T-helper 1 cell (primary cell): ENCODE measurements at places on chromosomes 12 and 14.

- no peak for DNase-seq
These were observed 879 bp downstream of the EDDM3A start for GRCh38 chr14:20746566-20746965.

GRCh38 chr14:28766469-28766955 lies at the start of gene FOXG1:
FOXG1 (plus strand) TSS chr14:28766787; CDS start chr14:28767280, 493 bp downstream.
- no peak for DNase-seq

DNA sequence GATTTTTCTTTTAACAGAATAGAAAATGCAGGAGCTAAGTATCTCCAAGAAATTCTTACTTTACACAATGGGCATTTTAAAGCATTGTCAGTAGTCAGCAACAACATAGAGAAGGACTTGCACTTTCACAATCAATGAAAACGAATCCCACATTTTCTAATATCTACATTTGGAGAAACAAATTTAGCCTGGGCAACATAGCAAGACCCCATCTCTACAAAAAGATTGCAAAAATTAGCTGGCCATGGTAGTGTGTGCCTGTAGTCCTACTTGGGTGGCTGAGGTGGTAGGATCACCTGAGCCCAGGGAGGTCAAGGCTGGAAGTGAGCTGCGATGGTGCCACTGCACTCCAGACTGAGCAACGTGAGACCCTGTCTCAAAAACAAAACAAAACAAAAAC lies 30.6 kb upstream of the C2CD5 start:
- DNase-seq, result no peak

DNA sequence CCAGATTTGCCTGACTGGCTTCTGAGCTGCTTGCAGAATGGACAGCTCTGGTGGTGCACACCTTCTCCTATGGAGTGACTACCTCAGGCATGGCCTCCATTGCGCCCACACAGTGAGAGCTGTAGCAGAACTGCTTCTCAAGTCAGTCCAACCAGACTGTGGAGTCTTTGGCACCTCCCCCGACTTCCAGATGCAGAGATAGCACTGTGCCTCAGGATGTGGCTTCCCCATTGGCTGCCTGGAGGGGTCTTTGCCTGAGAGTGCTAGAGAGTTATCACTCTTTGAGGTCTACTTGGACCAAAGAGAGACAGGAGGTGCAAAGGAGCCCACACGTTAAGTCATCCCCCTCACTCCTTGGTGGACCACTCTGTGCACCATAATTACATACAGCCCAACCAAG lies 44.8 kb upstream of the FRS2 start:
- no peak for DNase-seq

DNA sequence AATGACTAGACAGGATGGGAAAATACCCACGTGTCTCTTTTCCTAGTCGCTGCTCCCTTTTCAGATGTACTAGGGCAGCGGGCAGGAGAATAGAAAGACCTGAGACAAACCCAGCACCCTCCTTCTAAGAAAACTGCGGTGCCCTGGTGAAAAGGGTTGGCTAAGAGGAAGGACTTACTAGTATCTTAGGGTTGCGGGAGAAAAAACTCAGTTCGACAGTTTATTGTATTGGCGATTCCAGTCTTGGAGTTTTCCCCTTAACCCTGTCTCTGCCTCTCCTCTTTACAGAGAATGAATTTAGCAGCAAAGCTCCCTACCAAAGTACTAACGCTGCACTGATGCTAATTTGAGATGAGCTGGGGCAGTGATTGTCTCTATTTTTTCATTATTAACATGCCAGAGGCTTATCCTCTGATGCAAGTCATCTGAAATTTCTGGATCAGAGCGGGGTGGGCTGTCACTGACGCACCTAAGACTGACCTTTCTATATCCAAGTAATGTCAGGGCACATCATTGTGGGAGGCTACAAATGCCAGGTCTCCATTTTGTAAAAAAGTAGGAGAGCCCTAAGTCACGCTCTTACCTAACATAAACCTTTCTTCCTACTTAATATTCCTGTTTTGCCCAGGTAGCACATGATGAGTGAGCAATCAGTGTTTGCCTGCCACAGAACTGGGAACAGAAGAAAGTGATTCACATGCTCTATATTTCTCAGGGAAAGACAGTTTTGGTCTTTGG lies 916 bp upstream of the PAWR start:
- DNase-seq, result no peak

DNA sequence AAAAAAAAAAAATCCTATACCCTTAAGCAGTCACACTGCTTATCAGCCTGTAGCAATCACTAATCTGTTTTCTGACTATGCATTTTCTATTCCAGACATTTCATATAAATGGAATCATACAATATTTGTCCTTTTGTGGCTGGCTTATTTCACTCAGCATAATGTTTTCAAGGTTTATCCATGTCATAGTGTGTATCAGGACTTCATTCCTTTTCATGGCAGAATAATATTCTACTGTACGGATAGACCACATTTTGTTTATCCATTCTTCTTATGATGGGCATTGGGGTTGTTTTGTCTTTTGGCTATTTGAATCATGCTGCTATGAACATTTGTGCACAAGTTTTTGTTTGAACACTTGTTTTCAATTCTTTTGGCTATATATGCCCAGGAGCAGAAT lies 8.6 kb upstream of the KSR2 start:
- no peak for DNase-seq

- no peak for DNase-seq
These were observed 249.1 kb upstream of the PPFIA2 start for GRCh38 chr12:82008251-82008650.

DNA sequence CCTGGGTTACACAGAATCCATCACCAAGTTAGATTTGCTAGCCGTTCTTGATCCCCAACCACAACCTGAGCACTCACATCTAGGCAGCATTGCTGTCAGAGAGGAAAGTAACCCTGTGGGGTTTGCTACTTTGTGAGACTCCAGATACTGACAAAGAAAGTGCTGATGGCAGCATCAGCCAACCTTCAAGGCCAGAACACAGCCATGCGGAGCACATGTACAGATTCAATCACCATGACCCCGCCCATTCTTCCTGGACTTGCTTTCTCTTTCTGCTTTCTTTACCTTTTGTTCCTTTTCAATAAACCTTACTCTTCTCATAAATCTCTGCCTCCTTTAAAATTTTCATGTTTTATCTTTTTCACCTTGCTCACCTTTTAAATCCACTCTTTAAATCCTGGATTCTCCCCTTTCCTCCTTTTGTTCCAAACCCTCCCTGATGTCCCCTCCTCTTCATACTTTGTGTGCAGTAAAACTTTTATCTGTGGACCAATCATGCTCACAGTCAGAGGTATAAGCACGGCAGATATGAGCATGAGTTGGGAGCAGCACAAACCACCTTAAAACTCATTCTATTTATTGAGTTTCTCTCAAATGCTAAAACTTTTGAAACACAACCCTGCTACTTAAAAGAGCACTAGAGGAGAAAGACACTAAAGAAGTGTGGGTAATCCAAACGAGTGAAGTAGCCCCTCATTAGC lies 21.9 kb upstream of the CERS5 start:
- no peak for DNase-seq

GRCh38 chr14:87430810-87431209 lies 562.2 kb downstream of the GALC start:
- DNase-seq, result no peak

DNA sequence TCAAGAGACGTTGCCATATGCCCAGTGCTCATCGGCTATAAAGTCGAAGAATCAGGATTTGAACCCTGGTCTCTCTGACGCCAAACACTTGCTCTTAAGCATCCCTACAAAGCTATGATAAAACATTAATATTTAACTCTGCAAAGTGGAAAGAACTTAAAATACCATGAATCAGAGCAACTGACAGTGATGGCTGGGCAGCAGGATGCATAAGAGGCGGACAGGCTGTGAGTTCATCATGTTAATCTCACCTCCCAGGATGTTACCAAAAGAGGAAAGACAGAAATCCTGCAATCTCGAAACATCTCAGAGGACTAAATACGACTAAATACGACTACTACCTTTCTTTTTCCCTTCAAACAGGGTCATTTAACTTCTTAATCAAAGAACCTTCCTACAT lies 5.8 kb downstream of the DICER1 start:
- DNase-seq, result no peak

GRCh38 chr12:42737398-42737797 lies 147.9 kb upstream of the PRICKLE1 start:
- DNase-seq, result no peak

- no peak for DNase-seq
These were observed 22.4 kb downstream of the ISCA2 start for GRCh38 chr14:74515891-74516412.

GRCh38 chr14:71338153-71338552 lies 430.9 kb downstream of the PCNX1 start:
- DNase-seq, result no peak

DNA sequence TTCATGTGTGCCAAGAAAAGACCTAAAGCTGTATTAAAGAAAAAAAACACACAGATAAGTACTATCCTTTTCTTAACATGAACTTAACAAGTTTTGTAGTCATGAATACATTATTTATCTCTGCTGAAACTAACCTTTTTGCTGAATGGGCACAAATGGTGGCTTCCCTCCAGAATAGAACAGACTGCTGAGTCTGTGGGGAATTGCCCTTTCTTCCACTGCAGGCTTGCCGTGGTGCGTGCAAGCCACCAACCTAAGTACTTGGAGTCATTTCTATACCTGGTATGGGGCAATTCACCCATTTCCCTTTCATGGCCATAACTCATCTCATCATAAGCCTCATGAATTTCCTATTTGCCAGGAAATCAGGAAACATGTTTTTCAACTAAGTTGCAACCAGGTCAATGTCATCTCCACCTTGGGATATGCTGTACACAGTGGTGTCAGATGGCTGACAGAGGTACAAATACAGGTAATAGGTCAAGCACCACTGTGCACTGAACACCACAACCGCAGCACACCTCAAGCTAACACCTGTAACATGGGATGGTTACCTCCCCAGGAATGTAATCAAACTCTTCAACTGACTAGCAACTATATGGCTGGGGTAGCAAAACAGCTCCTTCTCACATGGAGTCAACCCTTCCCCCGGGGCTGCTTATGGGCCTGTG lies 49.9 kb downstream of the CATSPERB start:
- DNase-seq, result no peak

- DNase-seq, result peak; percentile 54
These were observed 7.0 kb upstream of the UBC start for GRCh38 chr12:124921200-124922031.

- DNase-seq, result no peak
These were observed 275.0 kb upstream of the G2E3 start for GRCh38 chr14:30283822-30284446.

GRCh38 chr12:117468016-117468415 lies 106.6 kb upstream of the NOS1 start:
- no peak for DNase-seq

DNA sequence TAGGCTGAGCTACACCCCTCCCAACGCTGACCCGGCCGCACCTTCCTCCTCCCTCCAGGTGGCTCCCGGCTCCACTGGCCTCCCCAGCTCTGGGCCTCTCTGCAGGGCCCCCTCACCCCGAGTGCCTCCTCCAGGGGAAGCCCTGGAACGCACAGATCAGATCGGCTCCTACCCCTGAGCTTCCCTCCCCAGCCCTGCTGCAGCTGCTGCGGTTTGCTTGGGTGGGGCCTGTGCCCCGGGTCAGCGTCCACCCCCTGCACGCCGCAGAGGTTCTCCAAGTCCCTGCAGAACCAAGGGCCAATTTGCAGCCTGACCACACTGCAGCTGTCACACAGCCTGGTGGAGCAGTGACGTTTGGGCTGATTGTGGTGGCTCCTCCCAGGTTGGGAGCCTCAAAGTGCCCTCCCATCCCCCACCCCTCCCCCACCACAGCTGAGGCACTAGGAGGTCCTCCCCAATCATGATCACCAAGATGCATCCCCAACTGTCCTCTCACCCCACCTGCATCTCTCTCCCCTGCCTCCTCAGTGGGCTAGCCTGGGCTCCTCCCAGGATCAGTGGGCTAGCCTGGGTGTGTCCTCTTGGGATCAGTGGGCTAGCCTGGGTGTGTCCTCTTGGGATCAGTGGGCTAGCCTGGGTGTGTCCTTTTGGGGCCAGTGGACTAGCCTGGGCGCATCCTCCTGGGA lies 12.8 kb upstream of the FBRSL1 start:
- DNase-seq, result no peak

DNA sequence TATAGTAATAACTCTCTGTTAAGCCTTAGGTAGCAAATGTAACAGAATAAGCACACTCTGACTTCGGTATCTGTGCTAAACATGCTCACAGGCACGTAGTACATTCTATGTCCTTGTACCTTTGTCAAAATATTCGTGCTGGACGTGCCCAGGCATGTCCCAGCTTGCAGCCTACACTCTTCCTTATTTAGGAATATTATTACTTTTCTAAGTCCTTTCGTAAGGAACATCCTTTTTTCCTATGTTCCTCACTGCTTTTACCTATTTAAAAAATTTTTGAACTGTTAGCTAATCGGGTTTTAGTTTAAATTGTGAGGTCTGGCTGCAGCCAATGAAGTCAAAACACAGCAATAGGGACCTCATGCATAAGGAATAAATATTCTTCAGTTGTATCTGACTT lies 24.1 kb upstream of the UBC start:
- DNase-seq, result peak; percentile 25

DNA sequence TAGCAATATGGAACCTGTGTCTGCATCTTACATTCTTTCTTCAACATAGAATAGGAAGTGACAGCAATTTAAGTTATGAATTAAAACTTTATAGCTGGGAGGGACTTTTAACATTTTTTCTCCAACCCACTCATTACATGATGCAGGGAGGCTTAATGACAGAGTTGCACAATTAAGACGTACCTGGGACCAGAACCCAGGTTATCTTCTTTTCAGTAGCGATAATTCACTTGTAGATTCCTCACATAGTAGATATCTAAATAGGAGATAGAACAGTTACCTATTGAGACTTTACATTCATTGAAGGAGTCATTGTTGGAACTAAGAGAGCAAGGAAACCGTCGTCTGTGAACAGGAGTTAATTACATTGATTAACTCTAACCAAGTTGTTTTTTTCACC lies 5.1 kb downstream of the SRGAP1 start:
- no peak for DNase-seq

DNA sequence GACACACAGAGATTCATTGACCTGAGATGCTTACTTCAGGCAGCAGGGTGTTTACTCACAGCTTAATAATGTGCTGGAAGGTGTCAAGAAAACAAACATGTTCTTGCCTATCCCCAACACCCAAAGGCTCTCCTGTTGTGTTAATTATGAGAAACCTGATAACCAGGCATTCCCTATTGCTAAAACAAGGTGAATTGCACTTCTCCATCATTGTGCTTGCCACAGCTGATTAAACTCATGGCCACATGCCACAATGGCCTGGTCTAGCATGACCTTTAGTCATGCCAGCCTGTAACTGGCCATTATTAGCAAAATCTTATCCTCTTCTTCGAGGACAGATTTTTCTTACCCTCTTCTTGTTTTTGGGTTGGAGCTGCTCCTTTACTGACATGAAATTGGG lies 21.4 kb downstream of the SMOC1 start:
- no peak for DNase-seq

DNA sequence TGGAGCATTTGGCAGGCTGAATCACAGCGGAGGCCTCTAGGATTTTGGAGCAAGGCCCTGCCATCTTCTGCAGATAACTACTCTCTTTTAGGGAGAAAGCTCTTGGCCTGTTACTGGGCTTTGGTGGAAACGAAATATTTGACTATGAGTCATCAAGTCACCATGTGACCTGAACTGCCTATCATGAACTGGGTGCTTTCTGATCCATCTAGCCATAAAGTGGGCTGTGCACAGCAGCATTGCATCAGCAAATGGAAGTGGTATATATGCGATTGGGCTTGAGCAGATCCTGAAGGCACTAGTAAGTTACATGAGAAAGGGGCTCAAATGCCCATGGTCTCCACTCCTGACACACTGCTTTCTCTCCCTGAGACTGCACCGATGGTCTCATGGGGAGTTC lies 21.1 kb downstream of the GYS2 start:
- no peak for DNase-seq

GRCh38 chr14:65476273-65476941 lies 63.9 kb downstream of the FUT8 start:
- DNase-seq, result no peak
